GM12878 (cell line): ENCODE measurements at places on chromosomes 7 and 10.

- no peak for DNase-seq
These were observed 346.0 kb downstream of the PHF14 start for GRCh38 chr7:11319491-11320274.

DNA sequence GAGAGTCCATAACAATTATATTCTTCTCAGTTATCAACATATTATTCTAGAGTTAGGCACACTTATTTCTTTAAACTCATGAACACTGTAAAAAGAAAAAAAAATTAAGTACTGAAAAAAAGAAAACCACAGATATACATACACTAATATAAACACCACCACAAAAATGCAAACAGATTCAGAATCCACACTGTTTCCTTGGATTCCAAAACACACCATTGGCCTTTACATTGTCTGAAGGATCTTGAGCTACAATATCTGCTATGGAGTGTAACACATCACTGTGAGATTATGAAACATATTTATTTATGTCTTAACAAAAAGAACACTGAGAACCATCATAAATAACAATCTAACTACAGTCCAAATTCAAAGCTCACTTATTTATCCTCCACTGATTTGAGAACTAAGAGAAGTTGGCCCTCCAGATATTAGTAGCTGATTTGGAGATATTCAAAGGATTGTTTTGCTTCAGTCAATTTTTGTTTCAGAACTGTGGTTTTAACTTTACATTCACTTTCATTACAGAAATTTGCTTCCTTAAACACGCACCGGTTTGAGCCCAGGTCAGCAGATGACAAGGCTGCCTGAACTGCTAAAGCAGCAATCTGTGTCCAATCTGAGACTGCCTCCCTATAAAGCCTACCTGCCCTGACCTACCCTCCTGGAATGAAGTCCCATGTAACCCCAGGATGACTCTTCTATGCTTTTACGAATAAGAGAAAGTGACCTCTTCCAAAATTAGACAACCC, 47.0 kb upstream of the CDK1 start:
- peak; percentile 8 for DNase-seq

DNA sequence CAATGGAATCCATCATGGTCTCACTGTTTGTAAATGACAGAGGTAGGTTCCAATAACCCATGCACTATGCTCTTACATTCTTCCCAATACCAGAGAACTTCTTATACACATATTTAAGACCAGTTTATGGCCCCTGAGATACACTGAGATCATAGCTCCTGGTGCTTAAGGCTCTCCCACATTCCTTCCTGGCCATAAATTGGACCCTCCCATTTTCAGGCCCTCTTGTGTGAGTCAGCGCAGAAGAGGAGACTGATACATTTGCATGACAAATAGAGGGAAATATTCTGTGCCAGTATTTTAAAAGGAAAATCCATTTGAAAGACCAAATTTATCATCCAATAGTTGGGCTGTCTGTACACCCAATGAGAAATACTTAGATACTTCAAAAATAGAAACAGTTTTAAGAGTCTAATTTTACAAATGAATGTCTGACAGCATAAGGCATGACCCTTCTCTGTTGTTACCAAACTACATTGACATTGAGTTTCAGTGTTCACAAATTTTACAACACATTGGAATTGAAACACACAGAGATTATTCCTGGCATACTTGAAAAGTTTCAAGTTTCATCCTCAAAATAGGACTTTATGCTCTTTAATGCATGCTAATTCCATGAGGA, 35.3 kb downstream of the SLC16A9 start:
- DNase-seq: no peak

DNA sequence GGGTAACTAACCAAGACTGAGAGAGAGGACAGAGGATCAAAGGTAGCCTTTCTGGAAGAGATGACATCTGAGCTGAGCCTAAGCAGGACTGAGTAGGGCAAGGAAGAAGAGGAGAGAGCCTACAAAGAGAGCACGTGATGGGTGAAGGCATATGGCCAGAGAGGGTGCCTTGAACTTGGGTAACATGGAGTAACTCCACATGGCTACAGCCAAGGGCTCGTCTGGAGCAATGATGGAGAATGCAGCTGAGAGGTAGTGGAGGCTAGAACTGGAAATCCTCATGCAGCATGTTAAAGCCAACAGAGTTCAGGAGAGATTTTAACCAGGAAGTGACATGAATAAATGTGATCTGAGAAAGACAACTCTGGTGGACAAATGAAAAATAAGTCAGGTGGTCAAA, 77.8 kb downstream of the LRRC17 start:
- no peak for DNase-seq

GRCh38 chr7:128734890-128735289, 4.3 kb upstream of the CALU start:
- DNase-seq: no peak

- no peak for DNase-seq
These were observed 44.6 kb downstream of the FGFR2 start for GRCh38 chr10:121553511-121554264.

DNA sequence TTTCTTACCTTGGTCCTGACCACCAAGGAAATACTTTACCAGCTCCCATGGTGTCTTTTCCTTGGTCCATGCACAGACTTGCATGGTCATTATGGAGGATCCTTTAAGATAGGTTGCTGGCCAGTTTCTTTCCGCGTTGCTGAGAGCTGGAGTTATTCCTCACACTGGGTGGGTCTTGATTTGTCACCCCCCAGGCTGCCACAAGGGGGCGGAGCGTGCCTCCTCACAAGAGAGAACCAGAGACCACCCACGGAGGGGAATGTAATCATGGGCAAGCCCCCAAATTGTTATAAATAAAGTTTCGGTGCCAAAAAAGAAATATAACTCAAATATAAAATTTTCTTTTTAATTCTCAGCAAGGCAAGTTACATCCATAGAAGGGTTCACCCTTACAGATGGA, 10.5 kb upstream of the TRIM24 start:
- DNase-seq: no peak

DNA sequence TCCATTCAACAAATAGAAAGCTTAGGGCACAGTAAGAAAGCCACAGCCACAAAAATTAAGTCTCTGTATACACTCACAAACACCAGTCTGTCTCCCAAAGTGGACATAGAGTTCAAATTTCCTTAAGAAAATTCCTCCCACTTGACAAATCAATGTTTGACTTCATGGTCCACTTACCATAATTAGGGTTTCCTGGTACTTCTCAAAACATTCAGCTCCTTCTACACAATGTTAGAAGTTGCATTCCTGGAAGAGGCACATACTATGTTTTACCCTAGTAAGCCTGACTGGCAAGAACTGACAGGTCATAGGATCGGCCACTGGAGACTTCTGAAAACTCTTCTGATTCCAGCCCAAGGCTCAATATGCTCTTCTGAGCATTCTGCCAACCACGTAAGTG, 70.5 kb downstream of the CPXM2 start:
- no peak for DNase-seq
